ENCODE measurements at places on chromosomes 3 and 15.
A peak's percentile ranks its signal among the peaks of the same experiment; 100 is the strongest.

- DNase-seq, result no peak
These were observed 28.9 kb downstream of the RARB start for GRCh38 chr3:25456723-25457670.

GRCh38 chr3:114060906-114061655 is 4.5 kb downstream of the QTRT2 start:
- DNase-seq, result no peak

DNA sequence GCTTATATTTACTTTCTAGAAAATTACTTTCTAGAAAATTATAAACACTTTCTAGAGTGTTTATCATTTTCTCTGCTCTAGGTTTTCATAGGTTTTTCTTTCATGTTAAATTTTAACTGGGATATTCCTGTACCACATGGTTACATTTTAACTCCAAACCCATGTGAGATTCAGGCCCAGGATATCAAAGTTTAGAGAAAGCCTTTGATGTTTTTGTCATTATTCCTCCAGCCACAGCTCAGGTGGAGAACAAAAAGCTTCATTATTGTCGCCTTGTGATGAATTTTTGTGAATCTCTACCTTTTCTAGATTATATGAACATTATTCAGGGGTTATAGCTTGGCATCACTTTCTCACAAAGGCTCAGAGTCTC is 816.0 kb downstream of the SQOR start:
- DNase-seq, result no peak

DNA sequence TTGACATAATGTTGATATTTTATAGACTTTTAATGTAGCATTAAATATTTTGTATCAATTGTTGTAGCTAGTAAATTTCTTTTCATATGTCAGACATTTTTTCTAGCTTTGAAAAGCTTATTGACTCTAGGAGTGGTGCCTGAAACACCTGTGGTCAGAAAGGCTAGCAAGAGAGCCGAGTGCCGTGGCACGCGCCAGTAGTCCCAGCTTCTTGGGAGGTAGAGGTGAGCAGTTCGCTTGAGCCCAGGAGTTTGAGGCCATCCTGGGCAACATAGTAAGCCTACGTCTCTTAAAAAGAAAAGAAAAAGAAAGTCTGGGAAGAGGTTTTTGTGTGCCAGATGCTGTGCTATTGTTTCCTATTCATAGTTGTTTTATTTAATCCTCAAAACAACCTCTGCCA is 198.2 kb downstream of the FEZF2 start:
- DNase-seq, result no peak

GRCh38 chr15:32690941-32691688 is 26.7 kb upstream of the GREM1 start:
- no peak for DNase-seq

GRCh38 chr3:19972054-19972453 is 25.2 kb downstream of the RAB5A start:
- DNase-seq, result no peak

GRCh38 chr3:7546253-7546652 is 685.3 kb downstream of the GRM7 start:
- DNase-seq, result no peak

GRCh38 chr15:88625943-88626741 is 5.0 kb downstream of the AEN start:
- DNase-seq, result no peak

DNA sequence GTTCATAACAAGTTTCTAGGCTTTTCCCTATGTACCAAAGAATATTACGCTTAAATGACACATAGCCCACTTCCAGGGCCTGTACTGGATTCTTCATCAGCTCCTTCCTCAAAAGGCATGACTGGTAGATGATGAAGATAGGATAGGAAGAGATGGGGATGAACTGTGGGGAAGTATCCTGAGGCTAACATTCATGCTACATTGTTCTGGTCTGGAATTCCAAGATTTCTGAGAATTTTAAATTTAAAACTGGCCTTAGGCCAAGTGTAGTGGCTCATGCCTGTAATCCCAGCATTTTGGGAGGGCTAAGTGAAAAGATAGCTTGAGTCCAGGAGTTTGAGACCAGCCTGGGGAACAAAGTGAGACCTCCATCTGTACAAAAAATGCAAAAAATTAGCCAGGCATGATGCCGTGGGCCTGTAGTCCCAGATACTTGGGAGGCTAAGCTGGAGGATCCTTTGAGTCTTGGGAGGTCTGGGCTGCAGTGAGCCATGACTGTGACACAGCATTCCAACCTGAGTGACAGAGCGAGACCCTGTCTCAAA is 160.1 kb upstream of the PLAAT1 start:
- no peak for DNase-seq

DNA sequence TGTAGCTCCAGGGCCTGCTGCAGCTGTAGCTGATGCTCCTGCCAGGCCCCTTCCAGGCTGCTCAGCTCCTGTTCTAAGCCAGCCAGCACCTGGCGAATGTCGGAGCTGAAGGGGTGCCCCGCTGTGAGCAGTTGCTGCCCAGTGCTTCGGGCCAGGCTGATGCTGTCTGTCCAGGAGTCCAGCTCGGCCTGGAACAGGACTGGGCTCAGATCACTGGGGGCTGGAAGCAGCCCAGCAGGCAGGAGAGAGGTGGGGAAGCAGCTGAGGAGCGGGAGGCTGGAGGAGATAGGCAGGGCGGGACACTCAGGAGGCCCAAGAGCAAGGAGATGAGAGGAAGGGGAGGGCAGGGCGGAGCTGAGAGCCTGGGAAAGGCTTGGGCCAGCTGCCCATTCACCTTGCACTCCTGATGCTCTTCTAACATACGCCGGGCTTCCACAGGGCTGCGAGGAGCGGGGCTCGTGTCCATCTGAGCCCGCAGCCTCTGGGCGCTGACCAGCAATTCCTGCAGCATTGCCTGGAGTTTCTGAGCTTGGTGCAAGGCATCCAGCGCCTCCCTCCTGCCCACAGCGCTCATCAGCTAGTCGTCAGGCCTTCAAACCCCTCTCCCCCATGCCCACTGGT is 23.2 kb downstream of the PLA2G4B start:
- DNase-seq, result no peak

DNA sequence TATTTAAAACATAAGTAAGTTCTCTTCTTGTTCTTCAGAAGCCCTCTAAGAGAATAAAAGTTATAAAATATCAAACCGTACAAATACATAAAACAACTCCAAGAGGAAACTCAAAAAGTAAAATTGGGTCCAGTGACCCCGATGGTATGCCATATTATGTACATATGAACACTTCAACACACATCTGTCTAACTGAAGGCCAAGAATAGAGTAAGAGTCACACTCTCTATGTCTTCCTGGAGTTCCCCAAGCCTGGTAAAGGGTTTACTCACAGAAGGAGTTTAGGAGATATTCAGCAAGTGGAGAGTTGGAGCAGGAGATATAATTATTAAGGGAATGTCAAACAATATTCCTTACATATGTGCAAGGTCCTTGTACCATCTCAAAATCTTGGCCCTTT is 101.3 kb upstream of the EIF1B start:
- no peak for DNase-seq

DNA sequence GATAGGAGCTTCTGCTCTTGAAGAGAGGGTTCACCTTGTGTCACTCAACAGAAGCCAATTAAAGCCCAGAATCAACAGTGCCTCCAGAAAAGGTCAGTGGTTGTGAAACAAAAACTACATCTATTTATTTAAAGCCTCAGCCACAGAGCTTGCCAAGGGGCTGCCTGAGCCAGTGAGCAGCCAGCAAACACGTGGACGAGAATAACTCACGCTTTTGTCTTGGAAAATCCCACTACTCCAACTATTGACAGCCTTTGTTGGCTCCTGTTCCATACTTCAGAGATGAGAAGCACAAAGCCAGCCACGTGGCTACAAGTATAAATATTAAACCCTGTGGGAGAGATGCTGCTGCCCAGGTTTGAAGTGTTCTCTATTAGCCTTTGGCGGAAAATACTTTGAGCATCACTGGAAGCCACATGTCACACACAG is 10.3 kb downstream of the GPR156 start:
- no peak for DNase-seq

DNA sequence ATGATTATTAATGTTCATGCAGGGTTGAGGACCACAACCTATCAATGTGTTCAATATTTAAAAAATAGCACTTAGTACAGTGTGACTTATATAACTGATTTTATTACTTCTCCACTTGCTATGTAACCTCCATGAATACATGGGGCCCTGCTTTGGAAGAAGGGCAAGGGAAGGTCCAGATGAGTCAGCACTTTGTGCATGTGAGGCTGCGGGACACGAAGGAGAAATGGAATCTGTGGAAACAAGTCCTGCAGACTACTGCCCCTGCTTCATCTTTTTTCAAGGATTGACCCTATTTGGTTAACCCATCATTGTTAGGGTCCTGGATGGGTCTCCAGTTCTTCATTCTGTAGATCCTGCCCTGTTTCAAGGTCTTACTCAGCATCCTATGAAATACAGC is 1.6 kb downstream of the NXPE3 start:
- no peak for DNase-seq

- DNase-seq, result no peak
These were observed 163.2 kb downstream of the STT3B start for GRCh38 chr3:31696009-31696297.

DNA sequence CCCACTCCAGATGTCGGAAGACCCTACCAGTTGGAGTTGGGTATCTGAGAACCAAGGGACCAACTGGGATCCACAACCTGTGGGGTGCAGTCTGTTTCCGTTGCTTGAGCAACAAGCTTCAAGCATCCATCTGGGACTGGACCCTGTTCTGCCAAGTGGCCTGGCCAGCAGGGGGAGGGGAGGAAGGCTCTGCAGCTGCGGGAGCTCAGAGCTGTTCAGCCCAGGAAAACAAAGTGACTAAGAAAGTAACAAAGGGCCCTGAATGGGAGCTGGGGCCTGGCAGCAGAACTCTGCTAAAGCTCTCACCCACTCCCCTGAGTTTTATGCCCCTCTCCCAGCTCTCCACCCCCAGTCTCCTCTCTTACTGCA is 2.7 kb downstream of the TYRO3 start:
- DNase-seq, result no peak

- no peak for DNase-seq
These were observed 21.2 kb upstream of the SHC4 start for GRCh38 chr15:48984811-48985352.

GRCh38 chr15:42066764-42067415 is 27.5 kb downstream of the PLA2G4D start:
- DNase-seq, result no peak

DNA sequence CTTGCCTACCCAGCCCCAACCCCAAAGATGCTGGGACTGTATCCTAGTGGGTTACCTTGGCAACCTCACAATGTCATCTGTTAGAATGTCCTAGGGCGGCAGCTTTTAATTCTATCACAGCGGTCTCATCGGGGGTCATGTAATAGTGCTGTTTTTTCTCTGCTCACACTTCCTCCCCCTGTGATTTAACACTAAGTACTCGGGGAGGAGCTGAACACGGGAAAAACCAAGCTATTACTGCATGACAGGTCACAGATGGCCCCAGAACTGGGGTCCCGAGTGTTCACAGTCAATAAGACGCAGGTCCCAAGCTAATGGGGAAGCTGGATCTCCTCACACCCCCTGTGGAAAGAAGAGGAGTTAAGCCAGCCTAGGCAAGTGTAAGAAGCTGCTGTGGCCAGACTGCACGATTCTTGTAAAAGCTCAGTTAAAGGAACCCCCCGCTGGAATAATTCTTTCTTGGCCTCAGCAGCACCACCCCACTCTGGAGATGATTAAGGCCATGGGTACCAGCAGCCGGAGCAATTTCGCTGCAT is 2.5 kb upstream of the RFTN1 start:
- no peak for DNase-seq

GRCh38 chr15:58330741-58331559 is 100.8 kb upstream of the LIPC start:
- no peak for DNase-seq

DNA sequence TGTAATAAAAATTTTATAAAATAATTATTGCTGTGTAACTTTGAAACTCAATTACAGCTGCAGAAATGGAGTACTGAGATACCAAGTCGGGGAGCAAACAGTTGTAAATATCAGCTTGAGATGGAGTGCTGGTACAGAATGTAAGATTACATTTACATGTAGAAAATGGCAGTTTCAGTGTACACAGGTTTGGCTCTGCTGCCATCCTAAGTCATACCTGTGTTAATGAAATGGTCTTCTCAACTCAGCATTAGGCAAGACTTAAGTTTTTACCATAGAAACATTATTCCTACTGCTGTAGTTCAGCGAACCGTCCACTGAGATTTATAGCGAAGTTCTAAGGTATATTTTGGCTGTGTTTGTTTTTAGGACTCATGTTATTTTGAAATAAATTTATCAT is 110.1 kb upstream of the TBL1XR1 start:
- DNase-seq, result no peak

GRCh38 chr3:46972396-46972795 is 4.1 kb downstream of the CCDC12 start:
- no peak for DNase-seq

- DNase-seq, result no peak
These were observed 32.6 kb upstream of the RAB6B start for GRCh38 chr3:133928136-133928893.

- peak; percentile 28 for DNase-seq
These were observed 36.0 kb downstream of the TSPAN3 start for GRCh38 chr15:77034695-77035489.

DNA sequence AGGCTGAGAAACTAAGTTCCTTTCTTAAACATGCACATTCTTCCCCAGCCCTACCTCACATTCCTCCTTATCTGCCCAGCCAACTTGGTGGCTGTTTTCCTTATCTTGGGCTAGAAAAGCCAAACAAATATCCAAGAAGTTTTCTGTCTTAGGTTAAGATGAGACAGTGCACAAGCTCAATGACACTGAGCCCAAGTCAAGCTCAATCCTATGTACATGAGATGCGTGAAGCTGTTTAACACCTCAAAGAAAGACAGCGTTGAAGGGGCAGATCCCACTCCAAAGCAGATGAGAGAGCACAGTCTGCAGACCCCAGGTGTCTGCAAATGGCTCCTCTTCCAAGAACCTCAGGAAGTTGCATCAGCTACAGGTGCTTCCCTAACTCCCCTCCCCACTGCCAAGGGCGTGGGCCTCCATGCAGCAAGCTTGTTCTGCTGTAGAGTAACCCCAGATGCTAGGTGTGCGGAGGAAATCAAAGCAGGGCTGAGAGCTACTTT is 16.6 kb downstream of the LRRC2 start:
- no peak for DNase-seq

GRCh38 chr3:165185707-165186327 is 10.4 kb downstream of the SLITRK3 start:
- no peak for DNase-seq

DNA sequence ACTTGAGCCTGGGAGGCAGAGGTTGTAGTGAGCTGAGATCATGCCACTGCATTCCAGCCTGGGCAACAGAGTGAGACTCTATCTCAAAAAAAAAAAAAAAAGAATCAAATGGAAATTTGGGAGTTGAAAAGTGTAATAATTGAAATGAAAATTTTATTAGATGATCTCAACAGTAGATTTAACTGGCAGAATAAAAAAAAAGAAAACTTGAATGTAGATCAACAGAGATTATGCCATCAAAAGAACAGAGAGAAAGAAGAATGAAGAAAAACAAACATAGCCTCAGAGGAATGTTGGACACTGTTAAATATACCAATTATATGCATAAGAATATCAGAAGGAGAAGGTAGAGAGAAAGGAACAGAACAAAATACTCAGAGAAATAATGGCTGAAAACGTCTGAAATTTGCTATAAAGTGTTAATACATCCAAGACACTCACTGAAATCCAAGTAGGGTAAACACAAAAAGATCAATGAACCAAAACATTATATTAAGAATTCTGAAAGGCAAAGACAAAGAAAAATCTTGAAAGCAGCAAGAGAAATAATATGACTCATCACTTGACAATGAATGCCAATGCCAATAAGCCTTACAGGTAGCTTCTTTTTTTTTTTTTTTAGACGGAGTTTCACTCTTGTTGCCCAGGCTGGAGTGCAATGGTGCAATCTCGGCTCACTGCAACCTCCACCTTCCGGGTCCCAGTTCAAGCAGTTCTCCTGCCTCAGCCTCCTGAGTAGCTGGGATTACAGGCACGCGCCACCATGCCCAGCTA is 14.6 kb upstream of the ELP6 start:
- no peak for DNase-seq
